ENCODE measurements at places on chromosomes 11 and 22.

GRCh38 chr11:115607621-115608221, 103.5 kb upstream of the CADM1 start:
- DNase-seq, result peak; percentile 62

GRCh38 chr11:8805296-8805695, 105.7 kb upstream of the AKIP1 start:
- DNase-seq, result no peak

DNA sequence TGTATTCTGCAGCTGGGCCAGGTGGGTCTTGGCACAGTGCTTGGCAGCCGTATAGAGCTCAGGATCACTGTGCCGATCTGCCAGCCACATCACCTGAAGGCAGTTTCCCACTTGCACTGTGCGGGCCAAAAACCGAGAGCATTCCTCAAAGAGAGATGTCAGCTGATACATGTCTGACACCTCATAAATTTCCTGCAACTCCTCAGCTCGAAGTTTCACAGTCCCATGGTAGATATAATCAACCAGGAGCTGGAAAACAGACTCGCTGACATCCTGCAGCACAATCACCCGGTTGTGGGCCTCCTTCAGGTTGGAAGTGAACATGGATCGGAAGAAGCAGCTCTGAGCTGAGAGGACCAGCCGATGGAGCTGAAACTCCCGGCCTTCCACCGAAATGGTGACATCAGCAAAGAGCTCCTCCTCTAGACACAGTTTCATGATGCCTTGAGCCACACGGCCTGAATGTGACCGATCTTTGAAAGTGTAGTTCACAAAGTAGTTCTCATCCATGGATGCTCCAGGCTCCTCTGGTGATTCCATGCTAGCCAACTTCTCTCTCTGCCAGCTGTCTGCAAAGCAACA, 1.2 kb downstream of the KBTBD4 start:
- no peak for DNase-seq

GRCh38 chr11:122697636-122698167, 42.2 kb downstream of the UBASH3B start:
- no peak for DNase-seq

DNA sequence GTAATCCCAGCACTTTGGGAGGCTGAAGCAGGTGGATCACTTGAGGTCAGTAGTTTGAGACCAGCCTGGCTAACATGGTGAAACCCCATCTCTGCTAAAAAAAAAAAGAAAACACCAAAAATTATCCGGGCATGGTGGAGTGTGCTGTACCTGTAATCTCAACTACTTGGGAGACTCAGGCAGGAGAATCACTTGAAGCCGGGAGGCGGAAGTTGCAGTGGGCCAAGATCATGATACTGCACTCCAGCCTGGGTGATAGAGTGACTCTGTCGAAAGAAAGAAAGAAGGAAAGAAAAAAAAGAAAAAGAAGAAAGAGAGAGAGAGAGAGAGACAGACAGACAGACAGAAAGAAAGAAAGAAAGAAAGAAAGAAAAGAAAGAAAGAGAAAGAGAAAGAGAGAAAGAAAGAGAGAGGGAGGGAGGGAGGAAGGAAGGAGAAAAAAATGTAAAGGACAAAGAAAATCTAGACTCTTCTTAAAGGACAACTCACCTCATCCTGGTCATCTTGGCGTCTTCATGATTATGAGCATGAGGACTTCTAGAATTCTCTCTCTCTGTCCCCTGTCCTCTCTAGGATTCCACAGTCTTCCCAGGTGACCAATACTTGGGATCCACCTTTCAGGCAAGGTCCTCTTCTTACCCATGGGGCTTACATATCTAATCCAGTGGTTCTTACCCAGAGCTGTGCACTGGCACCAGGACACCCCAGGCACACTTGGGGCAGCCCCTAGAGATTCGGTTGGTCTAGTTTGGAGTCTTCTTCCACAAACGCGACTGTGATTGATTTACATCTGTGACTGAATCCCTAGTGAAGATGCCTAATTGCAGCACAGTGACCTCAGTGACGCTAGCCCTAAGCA, 120.9 kb downstream of the MED15 start:
- DNase-seq, result no peak

DNA sequence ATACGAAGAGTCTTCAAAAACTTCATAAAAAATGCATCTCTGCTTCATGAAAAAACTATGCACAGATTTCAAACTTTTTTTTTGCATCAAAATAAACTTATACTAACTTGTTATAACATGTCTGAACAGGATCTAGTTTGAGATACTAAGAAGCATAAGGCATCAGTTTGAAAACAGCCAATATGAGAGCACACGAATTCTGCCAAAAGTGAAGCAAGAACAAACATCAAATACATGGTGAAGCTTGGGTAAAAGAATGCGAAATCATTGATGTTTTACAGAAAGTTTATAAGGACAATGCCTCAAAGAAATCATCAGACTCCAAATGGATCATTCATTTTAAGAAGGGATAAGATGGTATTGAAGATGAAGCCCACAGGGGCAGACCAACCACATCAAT, 389.1 kb upstream of the TENM4 start:
- DNase-seq, result no peak

DNA sequence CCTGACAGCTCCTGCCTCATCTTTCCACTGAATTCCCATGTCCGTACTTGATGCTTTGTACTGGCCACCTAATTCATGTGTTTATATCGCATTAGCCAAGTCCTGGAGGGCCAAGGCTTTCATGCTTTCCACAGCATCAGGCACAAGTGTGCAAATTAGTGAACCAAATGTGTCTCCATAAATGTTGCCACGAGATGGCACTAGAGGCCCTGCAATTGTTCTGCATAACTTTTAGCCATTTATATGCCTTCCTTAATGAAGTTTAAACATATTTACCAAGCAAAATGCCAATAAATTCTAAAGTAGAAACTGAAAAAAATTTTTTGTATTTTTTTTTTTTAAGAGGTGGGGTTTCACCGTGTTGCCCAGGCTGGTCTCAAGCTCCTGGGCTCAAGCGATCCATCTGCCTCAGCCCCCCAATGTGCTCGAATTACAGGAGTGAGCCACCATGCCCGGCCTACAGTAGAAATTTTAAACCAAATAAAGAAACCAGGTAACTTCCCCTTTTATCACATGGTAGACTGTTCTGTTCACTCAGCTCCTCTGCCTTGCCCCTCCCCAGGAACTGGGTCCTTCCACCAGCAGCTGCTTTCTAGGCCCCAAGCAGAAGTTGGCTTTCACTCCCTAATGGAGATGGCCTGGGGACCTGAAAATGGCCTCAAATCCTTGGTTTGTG, 20.8 kb upstream of the IL18BP start:
- peak; percentile 63 for DNase-seq

GRCh38 chr11:60791153-60791933, 6.2 kb downstream of the MS4A10 start:
- no peak for DNase-seq

GRCh38 chr11:102763440-102763839, 17.0 kb downstream of the MMP10 start:
- no peak for DNase-seq

DNA sequence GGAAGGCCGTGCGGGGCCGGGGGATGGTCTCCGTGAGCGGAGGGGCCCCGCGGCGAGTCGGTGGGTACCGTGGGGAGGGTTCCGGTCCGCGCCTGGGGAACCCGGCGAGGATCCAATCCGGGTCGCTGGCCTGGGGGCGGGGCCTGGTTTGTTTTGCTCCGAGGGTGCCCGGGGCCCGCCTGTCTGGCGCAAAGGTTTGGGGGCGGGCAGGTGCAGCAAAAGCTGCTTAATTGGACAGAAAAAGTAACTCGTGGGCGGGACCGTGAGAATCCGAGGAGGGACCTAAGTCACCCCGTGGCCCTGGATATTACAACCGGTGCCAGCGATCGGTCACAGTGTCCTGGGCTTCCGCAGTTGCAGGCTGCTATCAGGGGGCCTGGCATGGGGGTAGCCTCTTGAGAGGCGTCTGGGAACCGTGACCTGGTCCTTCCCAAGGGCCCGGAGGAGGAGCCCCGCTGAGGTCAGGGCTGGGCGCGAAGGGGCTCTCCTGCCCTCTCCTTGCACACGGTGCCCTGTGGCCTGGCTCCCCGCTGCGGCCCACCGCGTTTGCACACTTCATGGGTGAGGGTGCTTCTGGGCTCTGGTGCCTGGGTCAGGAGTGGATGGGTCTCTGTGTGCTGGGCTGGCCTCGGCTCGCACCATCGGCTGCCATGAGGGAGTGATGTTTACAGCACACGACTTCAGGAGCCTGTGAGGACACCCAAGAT, 1.4 kb downstream of the PNPLA2 start:
- peak; percentile 87 for DNase-seq

GRCh38 chr11:20397281-20397680, 9.8 kb downstream of the PRMT3 start:
- DNase-seq, result peak; percentile 37

- DNase-seq, result no peak
Measured at GRCh38 chr11:9071692-9072091, 19.7 kb downstream of the SCUBE2 start.

DNA sequence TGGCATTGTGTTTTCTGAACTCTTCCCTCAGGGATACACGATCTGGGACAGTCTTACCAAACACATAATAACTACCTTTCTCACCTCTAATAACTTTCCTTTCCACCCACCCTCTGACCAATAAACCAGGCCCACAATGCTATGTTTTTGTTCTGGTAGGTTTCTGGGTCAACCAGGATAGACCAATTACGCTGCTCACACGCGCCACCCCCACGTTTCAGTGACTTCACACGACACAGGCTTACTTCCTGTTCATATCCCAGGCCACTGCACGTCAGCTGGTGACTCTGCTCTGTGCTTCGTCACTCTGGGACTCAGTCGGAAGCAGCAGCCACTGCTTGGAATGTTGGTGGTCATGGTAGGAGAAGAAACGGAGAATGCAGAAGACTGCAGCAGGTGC, 2.5 kb downstream of the KRTAP5-4 start:
- DNase-seq, result no peak

DNA sequence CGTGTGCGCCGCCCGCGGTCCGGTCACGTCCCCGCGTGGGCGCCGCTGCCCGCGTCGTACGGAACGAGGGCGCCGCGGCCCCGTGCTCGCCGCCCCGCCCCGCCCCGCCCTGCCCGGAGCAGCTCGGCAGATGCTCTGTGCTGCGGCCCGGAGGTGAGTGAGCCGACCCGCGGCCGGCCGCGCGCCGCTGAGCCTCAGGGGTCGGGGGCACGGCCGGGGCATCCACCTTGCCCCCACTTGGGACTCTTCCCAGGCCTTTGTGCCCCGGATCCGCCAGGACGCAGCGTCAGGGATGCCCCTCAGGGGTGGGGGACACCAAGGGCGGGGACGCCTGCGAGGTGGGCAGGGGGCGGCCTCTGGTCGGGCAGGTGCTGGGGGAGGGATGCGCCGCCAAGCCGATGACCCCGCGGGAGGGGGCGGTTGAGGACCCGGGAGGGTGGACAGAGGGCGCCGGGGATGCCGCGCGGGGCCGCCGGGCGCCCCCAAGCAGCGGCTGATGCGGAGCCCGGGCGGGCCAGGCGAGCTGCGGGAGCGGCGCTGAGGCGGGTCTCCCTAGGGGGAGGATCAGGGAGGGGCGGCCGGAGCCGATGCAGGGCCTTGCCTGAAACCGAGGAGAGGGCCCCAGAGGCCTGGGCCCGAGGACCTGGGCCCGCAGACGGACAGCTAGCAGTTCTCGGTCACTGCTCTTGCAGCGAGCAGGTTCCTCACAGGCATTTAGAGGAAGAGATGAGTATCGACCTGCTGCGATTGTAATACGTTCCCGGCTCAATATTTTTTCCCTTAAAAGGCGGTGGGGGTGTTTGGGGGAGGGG, at the start of gene GNAZ:
Gene GNAZ (plus strand): TSS at position 102 of the 812 bp plus-strand sequence. CDS start 25,177 bp downstream, outside the sequence.
- DNase-seq, result peak; percentile 85

DNA sequence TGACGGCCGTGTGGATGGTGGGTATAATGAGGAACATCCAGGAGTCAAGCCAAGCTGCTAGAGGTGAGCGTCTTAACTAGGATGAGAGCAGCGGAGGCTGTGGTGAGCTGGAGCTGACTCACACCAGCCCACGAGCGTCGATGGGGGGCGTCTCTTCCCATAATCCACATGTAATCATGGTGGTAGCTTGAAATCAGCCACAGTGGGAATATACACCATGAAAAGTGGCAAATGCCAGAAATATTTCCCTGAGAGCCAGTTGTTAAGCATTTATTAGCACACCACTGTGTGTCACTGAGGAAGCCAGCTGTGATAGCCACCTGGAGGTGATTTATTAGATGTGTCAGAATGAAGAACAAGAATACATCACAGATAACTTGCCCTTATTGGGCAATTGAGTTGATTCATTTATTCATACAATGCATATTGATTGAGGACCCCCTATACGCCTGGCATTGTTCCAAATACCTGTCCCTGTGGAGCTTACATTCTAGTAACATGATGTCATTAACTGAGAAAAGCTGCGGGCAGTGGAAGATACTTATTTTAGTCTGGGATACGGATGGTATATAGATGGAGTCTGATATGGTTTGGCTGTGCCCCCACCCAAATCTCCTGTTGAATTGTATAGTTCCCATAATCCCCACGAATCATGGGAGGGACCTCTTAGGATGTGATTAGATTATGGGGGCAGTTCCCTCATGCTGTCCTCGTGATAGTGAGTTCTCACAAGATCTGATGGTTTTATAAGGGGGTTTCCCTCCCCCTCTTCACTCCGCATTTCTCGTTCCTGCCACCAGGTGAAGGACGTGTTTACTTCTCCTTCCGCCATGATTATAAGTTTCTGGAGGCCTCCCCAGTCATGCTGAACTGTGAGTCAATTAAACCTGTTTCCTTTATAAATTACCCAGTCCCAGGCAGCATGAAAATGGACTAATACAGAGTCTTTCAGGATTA, 473.4 kb downstream of the METTL15 start:
- DNase-seq, result no peak

- no peak for DNase-seq
Measured at GRCh38 chr11:70352100-70352499, 46.2 kb upstream of the CTTN start.

DNA sequence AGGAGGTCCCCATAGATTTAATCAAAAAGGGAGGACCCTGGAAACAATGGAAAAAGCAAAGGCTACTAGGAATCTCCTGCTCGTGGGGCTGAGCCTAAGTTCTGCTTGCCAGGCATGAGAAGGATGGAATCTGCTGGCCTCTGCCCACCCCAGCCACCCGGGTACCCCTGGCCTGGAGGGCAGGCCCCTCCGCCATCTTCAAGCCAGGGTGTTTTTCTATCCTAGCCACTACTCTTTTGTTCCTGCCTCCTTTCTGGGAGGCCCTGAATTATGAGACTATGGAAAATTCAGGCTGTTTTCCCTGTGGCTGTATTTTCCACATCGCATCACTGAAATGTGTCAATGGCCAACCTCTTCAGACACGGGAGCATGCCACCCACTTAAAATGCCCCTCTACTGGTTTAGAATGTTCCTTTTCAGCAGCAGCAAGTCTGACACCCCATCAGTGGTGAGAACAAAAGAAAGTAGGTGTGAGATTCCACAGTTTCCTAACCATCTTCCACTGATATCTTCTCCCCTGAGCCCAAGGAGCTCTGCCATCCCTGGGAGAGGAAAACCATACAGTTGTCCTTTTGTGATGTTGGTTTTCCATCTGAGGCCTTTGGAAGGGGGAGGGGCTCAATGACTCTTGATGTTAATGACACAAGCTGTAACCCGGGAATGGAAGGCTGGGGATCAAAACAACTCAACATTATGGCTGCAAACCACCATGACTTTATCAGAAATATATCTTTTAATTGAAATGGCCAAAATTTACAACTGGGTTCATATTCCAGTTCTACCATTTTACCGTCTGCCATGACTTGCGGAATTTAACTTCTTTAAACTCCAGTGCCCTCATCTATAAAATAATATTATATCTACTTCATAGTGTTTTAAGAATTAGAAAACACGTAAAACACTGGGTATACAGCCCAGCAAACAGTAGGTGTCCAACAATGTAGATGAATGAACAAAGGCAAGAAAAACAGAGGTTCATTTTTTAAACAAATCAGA, 22.2 kb downstream of the DKK3 start:
- DNase-seq, result no peak
